Breast epithelium (tissue), 4 donors: ENCODE measurements at places on chromosomes 16 and 17.

- no peak for DNase-seq
Observed at GRCh38 chr17:49936386-49936785, 32.6 kb upstream of the DLX4 start.

DNA sequence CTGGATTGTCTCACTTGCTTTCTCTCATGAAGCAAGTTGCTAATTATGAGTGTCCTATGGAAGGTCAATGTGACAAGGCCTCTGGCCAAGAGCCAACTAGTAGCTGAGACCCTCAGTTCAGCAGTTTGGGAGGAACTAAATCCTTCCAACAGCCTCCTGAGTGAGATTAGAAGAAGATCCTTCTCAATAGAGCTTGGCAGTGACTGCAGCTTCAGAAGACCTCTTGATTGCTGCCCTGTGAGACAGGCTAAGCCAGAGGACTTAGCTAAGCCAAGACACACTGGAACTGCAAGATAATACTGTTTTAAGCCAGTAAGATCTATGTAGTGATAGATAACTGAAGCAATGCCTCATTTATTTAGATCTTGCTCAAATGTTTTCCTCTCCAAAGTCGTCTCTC, 34.3 kb downstream of the PCTP start:
- DNase-seq = no peak

DNA sequence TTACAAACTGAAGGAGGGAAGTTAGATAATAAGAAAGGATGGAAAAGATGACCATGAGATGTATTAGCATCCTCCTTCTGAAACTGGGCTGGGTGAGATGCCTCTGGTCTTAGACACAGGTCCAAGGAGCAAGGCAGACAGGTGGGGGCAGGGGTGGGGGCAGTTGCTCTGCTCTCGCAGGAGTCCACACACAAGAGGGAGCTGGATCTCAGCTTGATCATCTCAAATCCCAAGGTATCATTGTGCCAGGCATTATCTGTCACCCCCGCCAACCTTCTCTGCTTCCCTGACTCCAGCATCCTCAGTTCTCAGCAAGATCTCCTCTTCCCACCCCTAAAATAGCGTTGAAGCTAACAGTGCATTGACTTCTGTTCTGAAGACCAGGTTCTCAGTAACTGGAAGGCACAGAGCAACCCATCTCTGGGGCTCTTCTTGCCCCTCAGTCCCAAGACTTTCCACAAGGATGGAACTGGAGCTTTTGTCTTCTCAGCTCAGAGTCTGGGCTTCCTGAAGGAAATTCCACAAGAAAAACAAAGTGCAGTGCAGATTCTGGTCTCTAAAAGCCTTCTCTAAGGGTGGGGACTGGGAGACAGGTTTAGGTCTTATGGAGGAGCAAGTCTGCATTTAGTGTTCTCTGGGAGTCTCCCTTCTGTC, 1.6 kb downstream of the FLOT2 start:
- DNase-seq = no peak

DNA sequence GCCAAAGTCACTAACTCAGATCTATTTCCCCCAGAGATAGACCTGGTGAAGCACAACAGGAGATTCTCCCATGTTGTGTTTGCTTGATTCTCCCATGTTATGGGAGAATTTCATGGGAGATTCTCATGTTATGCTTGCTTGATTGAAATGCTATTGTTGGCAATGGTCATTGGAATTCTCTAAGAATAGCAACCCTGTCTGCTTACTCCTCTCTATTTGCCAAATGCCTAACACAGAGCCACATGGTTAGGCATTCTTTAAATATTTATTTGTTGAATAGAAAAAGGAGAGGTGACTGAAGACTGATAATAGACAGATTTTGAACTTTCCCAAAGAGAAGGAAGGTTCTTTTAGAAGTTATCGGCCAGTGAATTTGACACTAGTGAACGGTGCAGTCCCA, 111.5 kb upstream of the MPHOSPH6 start:
- no peak for DNase-seq

GRCh38 chr16:2438121-2438520, 8.9 kb downstream of the CCNF start:
- DNase-seq = no peak

- no peak for DNase-seq
Observed at GRCh38 chr17:72412650-72413076, 291.8 kb downstream of the SOX9 start.

GRCh38 chr16:58076514-58076913, 51.0 kb downstream of the MMP15 start:
- DNase-seq = no peak

DNA sequence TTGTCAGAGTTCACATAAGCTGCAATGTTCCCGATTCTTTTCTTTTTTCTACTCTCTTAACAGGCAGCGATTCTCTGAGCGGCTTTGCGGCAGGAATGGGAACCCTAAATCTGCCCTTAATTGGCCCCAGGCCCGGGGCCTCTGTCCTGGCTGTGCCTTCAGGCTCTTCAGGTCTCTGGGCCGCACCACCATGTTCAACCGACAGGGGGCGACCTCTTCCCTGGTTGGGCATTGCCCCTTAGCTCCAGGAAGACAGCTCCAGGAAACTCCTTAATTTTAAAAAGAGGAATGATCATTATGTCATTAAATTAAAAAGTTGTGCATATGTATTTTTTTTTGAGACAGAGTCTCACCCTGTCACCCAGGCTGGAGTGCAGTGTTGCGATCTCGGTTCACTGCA, 20.3 kb downstream of the CACNG5 start:
- DNase-seq = no peak

DNA sequence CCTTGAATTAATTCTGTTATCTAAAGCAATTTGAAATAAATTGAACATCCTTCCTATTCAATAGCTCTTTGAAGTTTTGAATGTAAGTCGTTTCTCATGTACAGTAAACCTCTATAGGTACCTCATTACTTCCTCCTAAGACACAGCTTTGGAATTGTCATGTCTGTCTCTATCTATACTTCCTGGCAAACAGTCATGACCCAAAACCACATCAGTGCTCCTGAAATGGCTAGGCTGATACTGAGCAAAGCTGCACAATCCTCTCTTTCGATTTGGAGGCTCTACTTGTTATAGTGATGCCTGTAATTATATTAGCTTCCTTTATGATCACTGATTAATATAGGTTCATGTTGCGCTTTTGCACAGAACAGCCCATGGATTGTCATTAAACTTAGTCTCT, 110.1 kb downstream of the ADAMTS18 start:
- no peak for DNase-seq

- DNase-seq = no peak
Observed at GRCh38 chr17:73612031-73612472, 32.2 kb downstream of the SDK2 start.

GRCh38 chr17:77061669-77062068, 79.1 kb upstream of the SEC14L1 start:
- no peak for DNase-seq

GRCh38 chr16:19980632-19981265, 92.9 kb downstream of the GPR139 start:
- DNase-seq = no peak

DNA sequence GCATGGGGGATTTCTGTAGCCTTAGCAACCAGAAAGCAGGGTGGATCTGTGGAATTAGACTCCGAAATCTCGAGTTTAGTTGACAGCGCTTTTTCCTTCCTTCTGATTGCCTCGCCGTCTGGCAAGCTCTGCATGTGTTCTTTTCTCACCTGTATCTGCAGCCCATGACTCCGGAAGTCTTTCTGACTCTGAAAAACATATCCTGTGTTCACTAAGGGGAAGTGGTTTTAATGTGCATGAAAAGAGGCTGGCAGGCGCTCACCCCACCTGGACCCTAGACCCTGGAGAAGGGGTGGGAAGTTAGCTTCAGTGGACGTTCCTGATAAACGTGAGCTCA, 158.5 kb downstream of the RPTOR start:
- DNase-seq = no peak

- DNase-seq = no peak
Observed at GRCh38 chr16:20166531-20167235, 93.0 kb upstream of the GPR139 start.

DNA sequence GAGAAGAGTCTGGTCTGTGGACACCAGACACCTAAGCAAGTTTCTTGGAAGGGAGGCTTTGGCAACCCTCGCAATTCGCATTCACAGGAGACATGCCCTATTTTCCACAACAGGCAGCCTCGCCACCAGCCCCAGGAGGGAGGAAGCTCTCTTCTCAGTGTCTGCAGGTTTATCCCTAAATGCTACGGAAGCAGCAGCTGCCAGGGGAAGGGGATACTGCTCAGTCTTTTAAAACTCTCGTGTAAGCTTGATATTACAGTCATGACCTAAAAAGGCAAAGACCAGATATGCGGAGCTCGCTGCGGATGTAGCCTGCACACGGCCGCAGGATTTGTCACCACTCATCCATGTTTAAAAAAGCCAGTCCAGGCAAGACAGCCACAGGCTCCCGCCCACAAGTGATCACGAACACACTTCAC, 159.2 kb upstream of the RPH3AL start:
- DNase-seq = no peak

DNA sequence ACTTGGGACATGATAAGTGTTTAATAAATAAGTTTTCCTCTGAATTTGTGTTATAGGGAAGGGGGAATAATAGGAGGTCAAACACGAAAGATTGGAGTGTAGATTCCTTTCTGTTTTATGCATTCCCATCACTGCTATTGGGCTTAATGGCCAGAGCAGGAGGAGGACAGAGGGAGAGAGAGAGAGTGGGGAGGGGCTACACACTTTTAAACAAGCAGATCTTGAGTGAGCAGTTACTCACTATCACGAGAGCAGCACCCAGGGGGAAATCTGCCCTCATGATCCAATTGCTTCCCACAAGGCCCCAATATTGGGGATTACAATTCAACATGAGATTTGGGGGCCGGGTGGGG, 505.0 kb downstream of the GRIN2A start:
- DNase-seq = no peak

DNA sequence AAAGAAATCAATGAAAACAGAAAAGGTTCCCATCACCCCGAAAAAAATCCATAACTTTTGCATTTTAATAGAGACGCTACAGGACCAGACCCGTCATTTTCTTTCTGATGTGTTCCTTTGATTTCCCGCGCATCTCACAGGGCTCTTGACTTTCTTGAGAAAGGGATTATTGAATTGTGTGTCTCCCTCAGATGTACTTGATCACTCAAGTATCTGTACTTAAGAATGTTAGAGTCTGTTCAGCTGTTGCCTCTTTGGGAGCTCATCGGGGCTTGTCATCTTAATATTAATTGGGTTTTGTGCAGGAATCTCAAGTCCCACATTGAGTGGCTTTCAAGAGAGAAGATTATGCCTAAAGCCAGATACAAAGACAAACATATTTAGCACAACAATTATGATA, 606.4 kb upstream of the SALL1 start:
- no peak for DNase-seq

DNA sequence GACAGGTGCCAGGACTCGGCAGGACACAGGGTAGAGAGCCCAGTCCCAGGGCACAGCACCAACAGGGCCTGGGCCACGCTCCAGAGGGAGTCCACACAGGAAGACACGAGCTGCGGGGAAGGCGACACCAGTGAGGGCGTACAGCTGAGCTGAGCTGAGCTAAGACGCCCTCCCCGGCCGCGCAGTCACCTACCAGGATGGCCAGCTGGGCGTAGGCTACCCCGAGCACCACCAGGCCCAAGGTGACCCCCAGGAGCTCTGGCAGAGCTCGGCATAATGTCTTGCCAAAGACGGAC, 42.6 kb downstream of the TSC2 start:
- no peak for DNase-seq

- DNase-seq = no peak
Observed at GRCh38 chr16:72113616-72113945, 19.9 kb downstream of the DHX38 start.

DNA sequence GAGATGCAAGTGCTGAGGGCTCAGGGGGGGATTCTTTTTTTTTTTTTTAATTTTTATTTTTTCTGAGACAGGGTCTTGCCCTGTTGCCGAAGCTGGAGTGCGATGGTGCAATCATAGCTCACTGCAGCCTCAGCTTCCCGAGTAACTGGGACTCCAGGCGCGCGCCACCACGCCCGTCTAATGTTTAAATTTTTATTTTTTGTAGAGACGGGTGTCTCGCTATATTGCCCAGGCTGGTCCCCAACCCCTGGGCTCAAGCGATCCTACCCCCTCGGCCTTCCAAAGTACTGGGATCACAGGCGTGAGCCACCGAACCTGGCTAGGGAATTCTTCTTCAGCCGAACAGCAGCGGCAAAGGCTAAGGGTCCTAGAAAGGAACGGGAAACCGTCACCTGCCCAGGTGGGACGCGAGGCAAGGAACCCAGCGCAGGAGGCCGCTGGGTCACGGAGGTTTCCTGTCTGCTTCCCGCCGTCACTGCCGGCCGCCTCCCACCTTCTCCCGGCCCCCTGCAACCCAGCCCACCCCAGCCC, 13.3 kb upstream of the OR1F1 start:
- DNase-seq = no peak

DNA sequence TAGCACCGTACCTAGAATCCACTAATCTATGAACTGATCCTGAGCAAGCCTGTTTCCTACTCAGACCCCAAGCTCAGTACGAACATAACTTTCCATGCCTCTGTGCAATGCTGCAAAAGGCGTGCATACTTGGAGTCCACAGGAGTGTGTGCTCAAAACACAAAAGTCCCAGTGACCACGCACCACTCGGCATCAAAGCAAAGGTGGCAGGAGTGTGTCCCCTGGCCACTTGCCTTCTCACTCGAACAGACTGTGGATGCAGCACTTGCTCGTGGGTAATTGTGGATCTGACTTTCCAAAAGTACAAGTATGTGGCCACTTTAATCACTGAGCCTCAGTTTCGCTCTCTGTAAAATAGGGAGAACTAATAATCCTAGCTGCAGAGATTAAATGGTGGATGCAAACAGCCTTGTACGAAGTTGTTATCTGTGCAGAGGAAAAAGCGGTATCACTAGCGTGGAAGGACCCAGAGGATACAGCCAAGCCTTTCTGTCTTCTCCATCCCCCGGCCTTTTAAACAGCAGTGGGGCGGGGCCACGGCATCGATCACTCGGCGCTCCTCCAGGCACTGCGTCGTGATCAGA, 311 bp upstream of the KDM8 start:
- peak; percentile 88 for DNase-seq

- no peak for DNase-seq
Observed at GRCh38 chr17:40883031-40883430, 2.0 kb downstream of the KRT20 start.

DNA sequence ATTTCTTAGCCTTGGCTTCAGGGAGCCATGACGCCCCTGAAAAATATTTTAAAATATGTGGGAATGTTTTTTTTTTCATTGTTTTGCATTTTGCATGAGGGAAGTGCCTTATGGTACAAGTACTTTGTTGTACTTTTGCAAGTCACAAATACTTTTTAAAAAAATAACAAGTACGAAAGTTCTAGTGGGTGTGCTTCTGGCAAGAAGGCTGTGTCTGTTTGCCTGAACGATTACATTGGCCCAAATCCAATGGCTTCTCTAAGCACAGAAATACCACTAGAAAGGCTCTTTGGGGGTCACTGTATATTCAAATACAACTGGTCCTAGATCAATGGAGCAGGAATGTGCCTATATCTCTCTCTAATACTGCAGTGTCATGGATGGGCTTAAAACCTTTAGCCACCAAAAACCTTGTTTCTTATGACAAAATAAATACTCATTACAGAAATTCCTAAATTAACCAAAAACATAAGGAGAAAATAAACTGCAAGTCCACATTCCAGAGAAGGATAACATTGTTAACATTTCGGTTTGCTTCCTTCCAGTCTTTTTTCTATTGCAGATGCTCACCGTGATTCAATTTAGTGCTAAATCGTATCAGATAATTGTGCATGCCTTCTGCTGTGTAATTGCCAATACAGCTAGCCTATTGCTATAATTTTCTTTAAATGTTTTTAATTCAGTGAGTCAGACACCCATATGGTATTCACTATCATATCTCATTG, 97.4 kb downstream of the VAT1L start:
- no peak for DNase-seq

GRCh38 chr17:51365090-51365489, 104.7 kb downstream of the UTP18 start:
- no peak for DNase-seq
